ENCODE measurements at places on chromosomes 1 and 21. TPM values are rescaled to one million over a fixed set of nuclear protein-coding genes. Genes with fewer than 3 reads are reported as not detected.

- DNase-seq, result no peak
Measured at GRCh38 chr1:46718340-46718726, 581 bp downstream of the EFCAB14 start.

GRCh38 chr1:36151134-36151844 is 2.0 kb upstream of the TRAPPC3 start:
- DNase-seq, result no peak

Gene MCOLN3
- total RNA-seq, result 0.50 TPM

DNA sequence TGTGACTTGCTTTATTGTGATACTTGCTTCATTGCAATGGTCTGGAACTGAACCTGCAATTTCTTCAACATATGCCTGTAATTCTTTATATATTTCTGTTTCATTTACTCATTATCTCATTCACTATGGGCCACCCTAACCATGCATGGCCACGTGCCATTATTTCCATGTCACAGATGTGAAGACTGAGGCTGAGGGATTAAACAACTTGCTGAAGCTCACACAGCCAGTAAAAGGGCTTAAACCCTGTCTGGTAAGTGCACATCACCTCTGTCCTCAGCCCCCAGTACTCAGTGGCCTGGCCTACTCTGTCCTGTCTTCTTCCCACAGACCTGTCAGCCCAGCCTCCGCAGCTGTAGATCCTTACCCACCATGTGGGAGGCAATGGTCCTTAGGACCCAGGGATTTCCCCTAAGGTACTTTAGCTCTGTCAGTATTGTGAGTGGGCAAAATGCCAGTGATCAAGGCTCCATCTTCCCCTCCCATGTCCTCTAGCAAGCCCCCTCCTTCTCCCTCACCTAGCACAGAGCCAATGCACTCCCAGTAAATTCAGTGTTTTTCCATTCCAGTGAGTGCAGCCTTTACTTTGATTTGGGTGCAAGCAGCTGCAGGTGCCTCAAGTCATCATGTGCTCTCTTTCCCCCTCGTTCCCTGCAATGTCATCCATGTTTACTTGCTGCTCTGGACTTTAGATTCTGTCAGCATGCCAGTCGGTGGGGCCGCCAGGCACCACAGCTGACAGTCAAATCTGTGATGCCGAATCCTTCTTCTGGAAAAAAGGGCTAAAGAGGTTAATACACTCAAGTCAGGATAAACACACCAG is 228.2 kb upstream of the PROX1 start:
- no peak for DNase-seq

Gene CELA2A
- total RNA-seq, result not detected

GRCh38 chr1:98210064-98210463 is 289.2 kb upstream of the DPYD start:
- DNase-seq, result no peak
